ENCODE measurements at places on chromosomes 1 and 21. TPM values are rescaled to one million over a fixed set of nuclear protein-coding genes. Genes with fewer than 3 reads are reported as not detected.

S100B gene
- total RNA-seq, result not detected

CYP4X1 gene
- total RNA-seq, result not detected

LCE2C gene
- total RNA-seq, result not detected

AGRN gene
- total RNA-seq, result 95.9 TPM

BRDT gene
- total RNA-seq, result 0.97 TPM

CRNN gene
- total RNA-seq, result not detected

OR2W3 gene
- 0.97 TPM for total RNA-seq

PAPPA2 gene
- total RNA-seq, result 1.3 TPM

SWT1 gene
- total RNA-seq, result 3.9 TPM

CTSS gene
- total RNA-seq, result 4.7 TPM

ZP4 gene
- not detected for total RNA-seq

ZYG11A gene
- total RNA-seq, result 1.7 TPM

SFN gene
- total RNA-seq, result 0.32 TPM

BLZF1 gene
- total RNA-seq, result 30.0 TPM

MAST2 gene
- 34.5 TPM for total RNA-seq

OLIG2 gene
- total RNA-seq, result not detected

NR1I3 gene
- not detected for total RNA-seq

CTSK gene
- total RNA-seq, result 139 TPM

NPPB gene
- 4.7 TPM for total RNA-seq

WLS gene
- total RNA-seq, result 66.1 TPM

B3GALNT2 gene
- total RNA-seq, result 48.0 TPM

SPRR4 gene
- not detected for total RNA-seq

AADACL3 gene
- total RNA-seq, result not detected

SPOCD1 gene
- total RNA-seq, result 62.2 TPM

TNFRSF4 gene
- total RNA-seq, result 0.43 TPM

NMNAT2 gene
- total RNA-seq, result 1.3 TPM

C1QTNF12 gene
- total RNA-seq, result 0.32 TPM

SERPINC1 gene
- not detected for total RNA-seq

C8A gene
- not detected for total RNA-seq

TSPAN1 gene
- total RNA-seq, result 0.43 TPM

CADM3 gene
- total RNA-seq, result not detected

DIP2A gene
- total RNA-seq, result 32.0 TPM

RORC gene
- under 0.01 TPM for total RNA-seq

SHISA4 gene
- 25.0 TPM for total RNA-seq

ROR1 gene
- 10.3 TPM for total RNA-seq

FGR gene
- not detected for total RNA-seq

SLAMF9 gene
- not detected for total RNA-seq

SHE gene
- total RNA-seq, result not detected

HES3 gene
- not detected for total RNA-seq

TBX19 gene
- 0.86 TPM for total RNA-seq

TXNIP gene
- 69.5 TPM for total RNA-seq

GPR25 gene
- not detected for total RNA-seq
